GM03348 (cell line): ENCODE measurements at places on chromosomes 3 and 15.

GRCh38 chr3:37670961-37671483, 190.7 kb upstream of the CTDSPL start:
- DNase-seq = peak; percentile 15

GRCh38 chr15:55074431-55074830, 122.3 kb downstream of the RSL24D1 start:
- no peak for DNase-seq

DNA sequence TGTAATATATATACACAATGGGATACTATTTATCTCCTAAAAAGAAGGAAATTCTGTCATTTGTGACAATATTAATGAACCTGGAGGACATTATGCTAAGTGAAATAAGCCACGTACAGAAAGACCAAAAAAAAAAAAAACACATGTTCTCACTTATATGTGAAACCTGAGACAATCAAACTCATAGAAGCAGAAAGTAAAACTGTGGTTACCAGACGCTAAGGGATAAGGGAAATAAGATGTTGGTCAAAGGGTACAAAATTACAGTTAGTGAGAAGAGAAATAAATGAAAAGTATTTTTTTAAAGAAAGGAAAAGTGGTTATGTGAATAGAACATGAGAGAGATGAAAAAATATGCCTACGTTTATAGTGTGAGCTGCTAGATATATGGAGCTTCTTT, 101.1 kb downstream of the CPNE4 start:
- no peak for DNase-seq

- DNase-seq = no peak
Observed at GRCh38 chr15:38225381-38225780, 27.3 kb upstream of the SPRED1 start.

DNA sequence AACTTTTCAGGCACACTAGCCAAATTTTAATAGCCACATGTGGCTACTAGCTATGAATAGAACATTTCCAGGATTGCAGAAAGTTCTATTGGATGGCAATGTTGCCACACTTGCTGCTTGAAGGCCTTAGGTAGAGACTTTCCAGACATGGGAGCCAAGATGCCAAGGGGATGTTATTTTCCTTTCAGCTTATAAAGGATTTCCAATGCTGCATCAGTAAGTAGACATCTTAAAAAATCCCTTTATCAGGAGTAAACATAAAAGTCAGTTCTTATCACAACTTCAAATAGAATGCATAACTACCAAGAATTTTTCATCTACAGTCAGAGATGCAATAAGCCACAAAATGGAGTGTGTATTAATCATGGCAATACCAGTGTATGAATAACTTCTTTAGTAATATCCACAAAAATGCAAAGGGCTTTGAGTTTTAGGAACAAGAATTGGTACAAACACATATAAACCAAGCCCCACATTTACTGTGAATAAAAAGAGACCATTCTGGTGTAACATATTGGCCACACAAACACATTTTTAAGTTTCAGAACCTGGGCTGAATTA, 457.1 kb upstream of the ADAMTS9 start:
- peak; percentile 50 for DNase-seq

DNA sequence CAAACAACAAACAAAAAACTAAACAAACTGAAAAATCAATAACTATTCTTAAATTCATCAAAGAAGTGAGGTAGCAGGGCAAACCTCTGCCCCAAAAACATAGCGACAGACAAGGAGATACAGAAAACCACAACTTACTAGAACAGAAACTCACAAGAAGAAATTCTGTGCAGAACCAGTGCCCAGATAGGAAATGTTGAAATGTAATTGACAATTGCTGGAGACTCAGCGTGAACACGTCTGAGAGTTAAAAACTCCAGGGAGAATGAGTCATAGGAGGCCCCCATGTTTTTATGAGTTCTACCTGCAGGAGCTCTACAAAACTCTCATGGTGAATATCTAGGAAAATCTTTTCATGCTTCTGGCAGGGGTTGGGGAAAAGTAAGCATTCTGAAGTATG, 95.5 kb upstream of the SETMAR start:
- no peak for DNase-seq
